ENCODE measurements at places on chromosomes 1 and 21.

DNA sequence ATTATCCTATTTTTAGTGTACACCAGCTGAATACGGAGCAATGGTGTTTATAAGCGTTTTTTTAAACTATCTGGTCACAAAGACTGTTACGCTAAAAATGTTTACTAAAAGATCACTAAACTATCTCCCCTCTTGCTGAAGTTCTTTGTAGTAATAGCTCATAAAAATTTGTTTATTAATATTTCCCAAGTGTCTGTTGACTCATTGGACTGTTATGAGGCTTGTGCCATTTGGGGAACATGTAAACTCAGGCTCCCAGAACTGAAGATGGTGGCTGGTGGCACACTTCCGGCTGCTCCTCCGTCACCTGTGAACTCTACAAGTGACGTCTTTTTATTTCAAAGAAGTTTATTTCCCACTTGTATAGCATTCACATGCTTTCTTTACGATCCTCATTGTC, 46.3 kb downstream of the AIDA start:
- no peak for DNase-seq

- no peak for DNase-seq
Observed at GRCh38 chr1:16117369-16117768, 38.5 kb downstream of the EPHA2 start.

- no peak for DNase-seq
Observed at GRCh38 chr1:235735621-235736020, 86.0 kb upstream of the GNG4 start.

- DNase-seq, result no peak
Observed at GRCh38 chr1:56491441-56491840, 87.9 kb downstream of the PLPP3 start.

- no peak for DNase-seq
Observed at GRCh38 chr1:61120998-61121397, 38.6 kb downstream of the NFIA start.

DNA sequence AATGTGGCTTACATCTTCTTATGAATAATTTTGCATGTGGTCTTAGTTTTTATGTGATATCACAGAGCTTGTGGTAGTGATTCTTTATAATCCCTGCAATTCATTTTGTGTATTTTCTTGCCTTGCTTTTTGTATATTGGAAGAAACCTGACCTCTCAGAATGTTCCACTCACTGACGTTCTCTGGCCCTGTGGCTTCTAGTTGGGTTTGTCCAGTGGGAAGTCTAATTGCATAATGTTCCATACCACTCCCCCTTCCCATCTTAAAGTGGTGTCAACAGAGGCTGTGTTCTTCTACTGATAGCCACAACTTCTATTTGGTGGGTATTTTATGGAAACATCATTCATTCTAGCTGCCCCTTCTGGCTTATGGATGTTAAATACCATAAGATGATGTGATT, 225.3 kb downstream of the BACH1 start:
- no peak for DNase-seq

DNA sequence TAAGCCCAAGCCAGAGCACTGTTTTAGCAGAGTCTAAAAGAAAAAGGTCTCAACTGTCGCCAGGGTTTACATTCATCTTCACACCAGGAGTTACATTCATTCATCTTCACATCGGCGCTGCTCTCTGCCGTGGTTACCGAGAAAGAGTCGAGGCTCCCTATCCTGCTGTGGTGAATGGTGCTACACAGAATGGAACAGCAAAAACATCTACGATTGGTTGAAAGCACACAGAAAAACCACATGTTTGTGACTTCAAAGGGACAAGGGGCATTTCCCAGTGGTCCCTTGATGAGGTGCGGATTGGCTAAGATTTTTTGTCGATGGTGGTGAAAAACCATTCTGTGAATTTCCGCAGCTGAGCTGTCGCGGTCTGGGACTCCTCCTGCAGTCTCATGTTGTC, 231.1 kb downstream of the SIPA1L2 start:
- DNase-seq, result no peak

DNA sequence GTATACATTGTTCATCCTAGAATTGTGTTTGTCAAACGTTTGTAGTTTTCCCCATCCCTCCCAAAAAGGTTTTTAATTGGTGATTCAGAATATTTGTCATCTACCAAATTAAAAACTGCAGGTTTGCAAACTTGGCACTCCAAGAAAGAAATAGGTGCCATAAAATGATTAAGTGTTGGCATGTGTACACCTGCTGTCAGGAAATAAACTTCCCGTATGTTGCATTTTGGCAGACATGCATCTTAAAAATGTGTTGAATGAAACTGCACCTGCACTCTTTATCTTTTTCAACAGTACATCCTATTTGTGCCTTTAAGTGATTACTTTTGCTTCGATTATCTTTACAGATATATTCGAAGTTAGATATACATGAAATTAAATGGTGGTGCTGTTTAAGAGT, 7.3 kb downstream of the B3GALT2 start:
- DNase-seq, result no peak
